Stimulated activated CD8-positive, alpha-beta memory T cell treated with anti-CD3 and anti-CD28 coated beads, Interleukin-2, amount 100 ng/mL, for 48 hours (primary cell): ENCODE measurements at places on chromosomes 12 and 14.

DNA sequence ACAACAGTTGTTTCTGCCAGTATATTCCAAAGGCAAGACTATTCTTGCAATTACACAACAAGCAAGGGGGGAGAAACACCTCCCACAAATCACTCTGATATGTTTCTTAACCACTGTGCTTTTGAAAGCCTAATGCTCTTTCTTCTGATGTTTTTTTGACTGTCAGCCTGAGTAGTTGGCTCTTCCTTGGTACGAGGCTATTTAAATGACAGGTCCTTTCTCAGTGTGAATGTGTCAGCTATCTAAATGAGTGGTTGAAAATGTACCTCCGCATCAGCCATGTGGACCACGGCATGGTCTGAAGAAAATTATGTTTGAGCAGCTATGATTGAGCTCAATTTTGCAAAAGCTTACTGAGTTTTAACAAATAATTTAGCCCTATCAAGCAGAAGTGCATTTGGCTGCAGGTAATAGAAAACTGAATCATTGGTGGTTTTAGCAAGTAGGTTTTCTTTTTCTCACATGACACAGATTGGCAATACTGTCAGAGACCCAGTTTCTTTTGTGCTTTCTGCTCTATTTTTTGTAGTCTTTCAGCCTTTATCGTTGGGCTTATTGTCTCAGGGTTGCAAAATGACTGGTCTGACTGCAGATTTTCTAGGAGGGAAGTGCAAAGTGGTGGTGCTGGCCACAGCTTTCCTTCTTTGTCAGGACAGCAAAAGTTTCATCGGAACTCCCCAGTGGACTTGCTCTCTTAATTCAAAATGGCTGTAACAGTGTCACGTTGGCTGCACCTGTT, 162.8 kb downstream of the RGS6 start:
- DNase-seq, result no peak

- no peak for DNase-seq
These were observed 179.3 kb downstream of the RAD51B start for GRCh38 chr14:67998834-67999233.

DNA sequence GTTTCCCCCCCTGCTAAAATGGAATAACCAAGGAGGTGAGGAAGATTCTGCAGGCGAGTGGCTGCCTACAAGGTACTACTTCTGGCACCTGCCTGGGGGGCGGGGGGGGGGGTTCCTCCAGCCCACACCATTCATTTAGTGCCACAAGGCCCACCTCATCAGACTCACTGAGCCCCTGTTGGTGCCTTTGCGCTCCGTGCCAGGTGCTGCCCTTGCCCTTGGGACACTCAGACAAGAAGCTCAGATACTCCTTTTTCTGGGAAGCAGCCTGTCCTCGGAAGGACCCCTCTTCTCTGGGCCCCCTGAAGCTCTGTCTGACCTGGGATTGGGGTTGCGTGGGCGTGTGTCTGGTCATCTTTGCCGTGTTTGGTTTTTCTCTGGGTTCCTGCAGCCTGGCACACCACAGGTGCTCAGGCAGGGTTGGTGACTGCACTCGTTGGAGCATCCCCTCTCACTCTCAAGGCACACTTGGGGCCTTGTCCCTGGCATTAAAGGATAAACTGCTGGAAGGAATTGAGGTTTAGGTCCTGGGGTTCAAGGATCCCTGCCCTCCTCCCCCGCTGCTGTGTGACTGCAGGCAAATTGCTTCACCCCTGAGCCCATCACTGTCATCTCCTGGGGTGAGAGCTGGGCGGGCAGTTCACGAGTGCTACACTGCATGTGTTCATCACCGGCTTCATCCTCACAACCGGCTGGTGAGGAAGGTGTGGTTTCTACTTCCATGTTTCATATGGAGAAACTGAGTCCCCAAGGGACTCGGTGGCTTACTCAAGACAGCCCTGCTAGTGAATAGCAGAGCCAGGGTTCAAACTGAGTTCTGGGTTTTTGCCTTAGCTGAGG, 16.9 kb downstream of the FAM222A start:
- DNase-seq, result no peak

DNA sequence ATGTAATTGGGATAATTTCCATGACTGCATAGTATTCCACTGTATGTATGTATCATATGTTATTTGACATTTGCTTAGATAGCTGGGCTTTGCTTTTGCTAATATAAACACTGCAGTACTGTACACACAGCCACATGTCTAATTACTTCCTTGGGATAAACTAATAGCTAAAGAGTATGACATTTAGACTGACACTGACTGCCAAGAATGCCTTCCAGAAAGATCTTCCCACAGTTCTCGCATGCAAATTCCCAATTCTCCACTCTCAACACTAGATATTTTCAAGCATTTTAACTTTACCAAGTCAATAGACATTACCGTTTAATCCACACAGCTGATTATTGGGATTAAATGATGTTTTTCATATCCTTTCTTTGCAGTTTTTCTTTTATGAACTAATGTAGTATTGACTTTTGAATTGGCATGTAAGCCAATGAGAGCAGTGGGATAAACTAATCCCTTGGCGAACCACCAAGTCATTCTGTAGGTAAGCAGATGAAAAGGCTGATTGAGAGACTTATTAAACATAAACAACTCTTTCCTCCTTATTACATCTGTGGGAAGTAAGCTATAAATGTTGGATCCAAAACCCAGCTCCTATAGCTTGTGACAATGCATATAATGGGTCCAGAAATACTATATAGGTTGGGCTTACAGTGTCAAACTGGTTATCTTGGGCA, 55.5 kb downstream of the STON2 start:
- DNase-seq, result no peak

GRCh38 chr14:55075628-55076175, 24.3 kb downstream of the MAPK1IP1L start:
- no peak for DNase-seq

DNA sequence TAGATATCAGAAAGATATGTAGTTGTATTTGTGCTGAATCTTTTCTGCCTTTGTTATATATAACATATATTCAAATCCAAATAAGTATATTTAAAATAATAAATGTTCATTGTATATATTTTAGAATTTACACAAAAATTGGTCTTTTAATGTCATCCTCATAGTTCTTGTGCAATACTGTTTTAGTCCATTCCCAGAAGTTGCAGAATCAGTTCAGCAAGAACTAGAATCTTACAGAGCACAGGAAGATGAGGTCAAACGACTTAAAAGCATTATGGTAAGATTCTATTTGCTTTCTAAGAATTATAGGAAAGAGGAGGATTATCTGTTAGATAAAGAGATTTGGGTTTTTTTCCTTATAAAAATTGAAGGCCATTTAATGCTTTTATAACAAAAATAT, 51.0 kb downstream of the SCFD1 start:
- no peak for DNase-seq

DNA sequence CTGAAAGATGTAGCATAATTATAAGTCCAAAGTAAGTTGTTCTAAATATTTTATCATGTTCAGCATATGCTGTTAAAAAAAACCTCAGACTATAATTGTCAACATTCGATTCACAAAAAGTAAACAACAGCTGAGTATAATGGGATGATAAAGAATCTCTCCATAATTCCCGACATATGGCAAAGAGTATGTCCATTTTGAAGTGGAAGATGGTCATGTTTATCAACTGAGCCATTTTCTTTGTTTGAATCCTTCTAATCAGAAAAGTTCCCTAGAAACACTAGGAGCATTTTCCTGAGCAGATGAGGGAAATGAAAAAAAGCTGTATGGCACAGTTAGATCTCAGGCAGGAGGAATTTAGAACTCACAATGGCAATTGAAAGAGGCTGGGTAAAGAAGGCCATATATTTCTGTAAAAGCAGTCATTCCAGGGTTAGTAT, 192.1 kb upstream of the AMIGO2 start:
- no peak for DNase-seq

DNA sequence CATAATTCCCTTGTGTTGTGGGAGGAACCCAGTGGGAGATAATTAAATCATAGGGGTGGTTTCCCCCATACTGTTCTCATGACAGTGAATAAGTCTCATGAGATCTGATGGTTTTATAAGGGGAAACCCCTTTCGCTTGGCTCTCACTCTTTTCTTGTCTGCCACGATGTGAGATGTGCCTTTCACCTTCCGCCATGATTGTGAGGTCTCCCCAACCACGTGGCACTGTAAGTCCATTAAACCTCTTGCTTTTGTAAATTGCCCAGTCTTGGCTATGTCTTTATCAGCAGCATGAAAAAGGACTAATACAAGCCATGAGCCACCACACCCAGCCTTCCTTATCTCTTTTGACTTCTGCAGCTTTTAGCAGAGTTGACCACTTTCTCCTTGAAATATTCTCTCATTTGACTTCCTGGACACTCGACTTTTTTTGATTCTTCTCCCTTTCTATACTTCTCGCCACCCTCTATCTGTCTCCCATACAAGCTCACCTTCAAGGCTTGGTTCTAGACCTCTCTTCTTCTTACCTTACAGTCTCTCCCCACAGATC, 2.3 kb downstream of the MTERF2 start:
- DNase-seq, result no peak

DNA sequence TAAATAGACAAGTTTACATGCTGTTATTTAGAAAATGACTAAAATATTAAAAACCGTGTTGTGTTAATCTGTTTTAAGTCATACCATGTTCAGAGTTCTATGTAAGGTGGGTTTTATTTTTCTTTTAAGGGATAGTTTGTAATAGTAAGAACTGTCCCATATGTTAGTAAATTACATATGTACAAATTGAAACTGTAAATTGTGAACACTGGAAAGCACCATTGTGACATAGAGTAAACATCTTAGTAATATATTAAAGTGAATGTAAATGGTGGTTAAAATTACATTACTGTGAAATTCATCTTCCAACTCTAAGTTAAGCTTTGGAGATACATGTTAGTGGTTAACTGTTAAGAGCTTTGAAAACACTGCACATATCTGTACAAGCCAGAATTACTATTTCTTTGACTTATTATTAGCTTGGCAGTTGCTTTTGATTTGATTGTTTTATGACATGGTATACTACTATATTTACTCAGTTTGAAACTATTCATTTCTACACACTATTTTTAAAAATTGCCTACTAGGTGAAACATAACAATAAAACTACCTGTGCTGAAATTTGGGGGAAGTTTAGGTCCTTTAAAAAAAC, 27.4 kb upstream of the DIP2B start:
- no peak for DNase-seq

GRCh38 chr12:19520646-19521415, 81.5 kb downstream of the AEBP2 start:
- no peak for DNase-seq

DNA sequence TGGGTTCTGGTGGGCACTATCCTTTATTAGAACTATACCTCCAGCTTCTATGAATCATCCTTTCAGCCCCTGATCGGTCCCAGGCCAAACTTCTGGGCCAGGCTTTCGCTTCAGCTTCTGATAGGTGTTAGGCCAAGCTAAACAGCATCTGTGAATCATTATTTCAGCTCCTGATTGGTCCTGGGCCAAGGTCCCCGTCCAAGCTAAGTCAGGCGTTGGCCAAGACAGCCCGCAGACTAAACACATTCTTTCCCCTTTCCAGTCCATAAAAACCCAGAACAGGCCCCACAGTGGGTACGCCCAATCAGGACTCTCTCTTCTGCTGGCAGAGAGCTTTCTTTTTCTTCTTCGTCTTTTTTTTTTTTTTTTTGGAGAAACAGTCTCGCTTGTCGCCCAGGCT, 1808.9 kb upstream of the SEL1L start:
- DNase-seq, result no peak

DNA sequence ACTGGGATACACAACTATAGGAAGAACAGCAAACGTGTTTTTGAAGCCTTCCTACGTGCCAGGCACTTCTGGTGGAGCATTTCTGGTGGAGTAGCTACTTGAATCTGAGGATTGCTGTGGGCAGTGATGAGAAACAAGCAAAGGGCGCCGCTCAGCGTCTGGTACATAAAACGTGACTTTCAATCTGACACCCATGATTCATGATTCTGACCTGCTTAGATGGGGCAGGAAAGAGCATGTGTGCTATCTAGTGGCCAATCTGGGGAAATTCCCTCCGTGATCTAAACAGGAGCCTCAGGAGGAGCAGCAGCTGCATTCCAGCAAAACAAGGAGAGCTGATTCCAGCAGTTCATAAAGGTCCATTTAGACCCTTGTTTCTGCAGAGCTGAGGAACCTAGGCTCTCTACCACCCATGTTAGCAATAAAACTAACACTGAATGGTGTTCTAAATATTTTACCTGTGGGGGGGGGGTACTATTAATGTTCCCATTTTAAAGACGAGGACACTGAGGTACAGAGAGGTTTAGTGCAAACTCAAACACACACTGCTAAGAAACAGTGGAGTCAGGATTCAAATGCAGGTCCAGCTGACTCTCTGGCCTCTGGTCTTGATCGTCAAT, 37.8 kb downstream of the PAH start:
- DNase-seq, result no peak

- no peak for DNase-seq
These were observed 85.8 kb upstream of the TSPAN11 start for GRCh38 chr12:30840715-30841114.

DNA sequence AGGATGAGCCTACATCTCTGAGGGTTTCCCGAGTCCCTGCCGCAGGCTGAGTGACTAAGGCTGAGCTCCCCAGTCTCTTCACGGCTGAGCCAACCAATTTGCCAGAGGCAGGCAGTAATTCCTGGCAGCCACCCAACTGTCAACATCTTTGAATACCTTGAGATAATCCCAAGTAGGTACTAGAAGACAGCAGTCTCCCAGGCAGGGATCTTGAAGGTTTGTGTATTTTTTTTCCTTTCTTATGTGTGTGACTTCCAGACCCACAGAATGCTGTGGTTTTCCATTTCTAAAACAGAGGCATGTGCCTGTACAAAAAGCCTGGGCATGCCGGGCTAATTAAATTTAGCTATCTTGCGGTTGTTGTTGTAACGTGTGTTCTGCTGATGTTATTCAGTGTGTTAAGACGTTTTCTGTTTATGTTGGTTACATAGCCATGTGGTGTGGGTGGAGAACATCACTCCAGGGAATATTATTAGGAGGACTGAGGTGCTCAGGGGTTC, 155.5 kb downstream of the ANO2 start:
- no peak for DNase-seq

DNA sequence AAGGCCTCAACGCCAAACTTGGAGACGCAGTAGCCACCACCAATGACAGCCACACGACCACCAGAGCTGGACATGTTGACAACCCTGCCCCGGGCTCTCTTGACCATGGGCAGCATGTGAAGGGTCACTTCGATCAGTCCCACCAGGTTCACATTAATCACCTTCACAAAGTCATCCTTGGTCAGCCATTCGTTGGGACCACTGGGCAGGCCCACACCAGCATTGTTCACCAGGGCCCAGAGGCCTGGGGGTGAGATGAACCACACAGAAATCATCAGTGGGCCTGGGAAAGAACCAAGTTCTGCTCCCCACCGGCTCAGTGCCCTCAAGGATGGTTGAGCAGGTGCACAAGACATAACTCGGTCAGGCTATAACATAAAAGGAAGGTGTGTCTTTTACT, 4.0 kb downstream of the SDR9C7 start:
- DNase-seq, result no peak

DNA sequence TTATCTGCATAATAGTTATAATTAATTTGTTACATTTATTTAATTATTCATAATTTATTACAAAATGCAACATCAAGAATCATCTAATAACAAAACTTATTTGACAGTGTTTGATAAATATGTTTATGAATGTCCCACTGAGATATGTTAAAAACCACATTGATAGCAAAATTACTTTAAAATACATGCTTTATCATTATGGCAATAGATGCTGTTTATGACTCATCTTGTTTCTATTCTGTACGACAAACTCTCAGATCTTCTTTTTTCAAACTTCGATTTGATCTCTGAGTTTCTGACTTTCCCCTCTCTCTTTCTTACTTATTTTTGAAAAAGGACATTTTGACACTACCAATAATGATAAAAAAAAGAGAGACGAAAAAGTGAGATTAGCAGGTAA, 56.8 kb upstream of the LRRK2 start:
- no peak for DNase-seq

- no peak for DNase-seq
These were observed 67.4 kb upstream of the POC1B start for GRCh38 chr12:89593233-89593632.

GRCh38 chr12:14773685-14774073, 29.6 kb downstream of the WBP11 start:
- DNase-seq, result peak; percentile 4
